Stomach (tissue), 19 donors: ENCODE measurements at places on chromosomes 2 and 18. TPM values are rescaled to one million over a fixed set of nuclear protein-coding genes. Genes with fewer than 3 reads are reported as not detected.

SCG2 gene
- total RNA-seq, result 7.1 TPM

GRCh38 chr2:12949406-12949805, 232.7 kb downstream of the TRIB2 start:
- no peak for DNase-seq

- DNase-seq, result peak; percentile 83
Measured at GRCh38 chr2:240913810-240914644, 7.9 kb downstream of the CROCC2 start.

TRAK2 gene
- 19.4 TPM for total RNA-seq

DNA sequence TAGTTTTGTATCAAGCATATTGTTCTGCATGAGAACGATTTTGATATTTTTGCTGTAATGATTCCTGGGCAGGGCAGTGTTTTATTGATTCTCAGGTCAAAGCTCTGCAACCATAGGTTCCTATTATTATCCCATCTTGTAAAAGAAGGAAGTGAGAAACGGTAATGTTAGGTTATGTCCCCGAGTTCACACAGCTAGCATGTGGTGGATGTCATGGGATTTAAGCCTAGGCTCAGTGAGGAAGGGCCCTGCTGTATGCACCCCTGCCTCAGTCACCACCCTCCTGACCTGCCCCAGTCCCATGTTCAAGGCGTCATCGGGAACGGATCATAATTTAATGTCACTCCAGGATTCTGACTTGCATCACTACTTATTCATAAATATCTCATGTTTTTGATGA, 10.7 kb downstream of the ACP1 start:
- DNase-seq, result no peak

DNA sequence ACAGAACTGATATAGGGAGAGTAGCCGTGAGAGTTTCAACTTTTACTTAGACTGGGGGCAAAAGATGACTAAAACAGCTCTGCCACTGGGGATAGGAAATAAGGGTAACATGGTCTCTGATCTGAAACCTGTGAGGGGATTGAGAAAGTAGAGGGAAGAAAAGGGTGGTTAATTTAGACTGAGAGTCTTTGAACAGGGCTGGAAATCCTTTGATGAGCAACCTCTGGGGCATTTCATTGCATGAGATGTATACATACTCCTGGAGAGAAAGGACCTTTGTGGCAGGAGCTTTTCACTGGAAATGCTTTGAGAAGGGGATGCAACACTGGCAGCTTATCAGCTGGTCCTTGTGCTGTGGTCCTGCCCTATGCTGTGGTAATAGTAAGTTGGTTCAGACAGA, 9.4 kb downstream of the GALNT1 start:
- DNase-seq, result no peak

GRCh38 chr2:132581991-132582738, 87.8 kb downstream of the LYPD1 start:
- peak; percentile 38 for DNase-seq
